WTC11 (cell line): ENCODE measurements at places on chromosomes 2 and 18. TPM values are rescaled to one million over a fixed set of nuclear protein-coding genes. Genes with fewer than 3 reads are reported as not detected.
A peak's percentile ranks its signal among the peaks of the same experiment; 100 is the strongest.

The SLC23A3 gene
- 0.41 to 0.59 TPM (median 0.55 TPM) in 3 replicates for total RNA-seq

The TBR1 gene
- total RNA-seq, result not detected in 3 replicates

GRCh38 chr2:182949052-182949451, 82.6 kb upstream of the FRZB start:
- no peak overlapping the region for H3K4me3 ChIP-seq
- no peaks in the 10 kb centered on the region for H3K4me1 ChIP-seq
- no peak for DNase-seq
- H3K36me3 ChIP-seq, result peaks cover 45% of the 10 kb centered on the region

GRCh38 chr2:60526623-60527022, 26.8 kb downstream of the BCL11A start:
- peaks cover 15% of the 10 kb centered on the region for H3K36me3 ChIP-seq
- no peaks in the 10 kb centered on the region for H3K27me3 ChIP-seq
- H3K4me3 ChIP-seq, result no peak overlapping the region

GRCh38 chr18:44541159-44541558, 139.5 kb upstream of the SETBP1 start:
- no peak overlapping the region for H3K4me3 ChIP-seq
- DNase-seq, result no peak
- no peak overlapping the region for H3K27ac ChIP-seq

The KLHL41 gene
- total RNA-seq, result not detected in 3 replicates

The FAM237A gene
- total RNA-seq, result not detected in 3 replicates

DNA sequence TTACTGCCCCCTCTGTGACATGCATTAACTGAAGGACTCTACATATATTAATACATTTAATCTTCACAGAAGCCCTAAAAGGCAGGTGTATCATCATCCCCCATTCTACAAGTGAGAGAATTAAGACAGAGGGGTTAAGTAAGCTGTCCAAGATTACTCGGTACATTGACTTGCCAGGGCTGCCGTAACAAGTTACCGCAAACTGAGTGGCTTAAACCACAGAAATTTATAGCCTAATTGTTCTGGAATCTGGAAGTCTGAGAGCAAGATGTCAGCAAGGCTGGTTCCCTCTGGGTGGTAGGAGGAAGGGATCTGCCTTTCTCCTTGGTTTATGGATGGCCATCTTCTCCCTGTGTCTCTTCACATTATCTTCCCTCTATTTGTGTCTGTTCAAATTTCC, 605.5 kb downstream of the EPHA4 start:
- no peaks in the 10 kb centered on the region for H3K27me3 ChIP-seq
- H3K36me3 ChIP-seq, result no peaks in the 10 kb centered on the region
- peaks cover 5% of the 10 kb centered on the region for H3K4me1 ChIP-seq
- DNase-seq, result no peak

DNA sequence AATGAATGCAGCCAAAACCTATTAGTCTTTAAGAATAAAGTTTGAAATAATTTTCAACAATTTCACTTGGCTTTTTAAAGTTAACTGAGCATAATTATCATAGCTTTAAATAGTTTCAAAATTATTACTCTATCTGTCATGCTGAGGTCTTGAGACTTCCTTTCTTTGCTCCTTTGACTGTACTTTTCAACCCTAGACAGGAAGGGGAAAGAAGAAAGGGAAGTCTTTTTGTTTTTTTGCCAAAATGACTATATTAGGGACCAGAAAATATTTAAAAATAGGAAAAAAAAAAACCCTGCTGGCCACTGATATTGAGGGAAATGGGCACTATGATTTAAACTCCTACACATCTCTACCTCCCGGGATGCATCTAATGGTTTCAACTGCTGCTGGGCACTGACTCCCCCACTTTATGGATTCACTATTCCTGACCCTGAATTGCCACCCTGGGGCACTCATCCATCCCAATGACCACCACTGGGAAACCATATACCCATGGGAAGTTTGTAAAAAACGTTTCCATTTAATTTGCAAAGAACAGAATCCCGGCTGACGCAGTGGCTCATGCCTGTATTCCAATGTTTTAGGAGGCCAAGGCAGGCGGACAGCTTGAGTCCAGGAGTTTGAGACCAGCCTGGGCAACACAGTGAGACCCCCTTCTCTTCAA, 50.5 kb downstream of the GAREM1 start:
- no peaks in the 10 kb centered on the region for H3K36me3 ChIP-seq
- H3K4me1 ChIP-seq, result peaks cover 9% of the 10 kb centered on the region
- H3K4me3 ChIP-seq, result no peak overlapping the region

The REG3G gene
- total RNA-seq, result 0.20 to 0.39 TPM (median 0.30 TPM) in 3 replicates

The KRTCAP3 gene
- total RNA-seq, result 41.9 to 50.0 TPM (median 49.2 TPM) in 3 replicates

The PTRHD1 gene
- total RNA-seq, result 37.6 to 43.4 TPM (median 39.2 TPM) in 3 replicates

The SGO2 gene
- total RNA-seq, result 29.9 to 34.1 TPM (median 30.5 TPM) in 3 replicates

GRCh38 chr2:46164529-46165301, 132.5 kb upstream of the EPAS1 start:
- H3K4me3 ChIP-seq, result no peak overlapping the region
- no peaks in the 10 kb centered on the region; the same call in 1 of the 2 replicates for H3K27me3 ChIP-seq
- no peak for DNase-seq
- H3K4me1 ChIP-seq, result peaks cover 22% of the 10 kb centered on the region

GRCh38 chr18:54316071-54316820, 41.4 kb downstream of the STARD6 start:
- H3K4me3 ChIP-seq, result no peak overlapping the region
- 0 out of 2 replicates have a peak, but pooled peaks cover 3% of the 10 kb centered on the region for H3K36me3 ChIP-seq
- no peak overlapping the region for H3K27ac ChIP-seq

- H3K4me3 ChIP-seq, result peak overlapping the region; percentile 94
- DNase-seq, result no peak
- H3K27me3 ChIP-seq, result no peaks in the 10 kb centered on the region
- peaks cover 31% of the 10 kb centered on the region for H3K36me3 ChIP-seq
Observed at GRCh38 chr2:108447947-108448677, 894 bp upstream of the GCC2 start.

DNA sequence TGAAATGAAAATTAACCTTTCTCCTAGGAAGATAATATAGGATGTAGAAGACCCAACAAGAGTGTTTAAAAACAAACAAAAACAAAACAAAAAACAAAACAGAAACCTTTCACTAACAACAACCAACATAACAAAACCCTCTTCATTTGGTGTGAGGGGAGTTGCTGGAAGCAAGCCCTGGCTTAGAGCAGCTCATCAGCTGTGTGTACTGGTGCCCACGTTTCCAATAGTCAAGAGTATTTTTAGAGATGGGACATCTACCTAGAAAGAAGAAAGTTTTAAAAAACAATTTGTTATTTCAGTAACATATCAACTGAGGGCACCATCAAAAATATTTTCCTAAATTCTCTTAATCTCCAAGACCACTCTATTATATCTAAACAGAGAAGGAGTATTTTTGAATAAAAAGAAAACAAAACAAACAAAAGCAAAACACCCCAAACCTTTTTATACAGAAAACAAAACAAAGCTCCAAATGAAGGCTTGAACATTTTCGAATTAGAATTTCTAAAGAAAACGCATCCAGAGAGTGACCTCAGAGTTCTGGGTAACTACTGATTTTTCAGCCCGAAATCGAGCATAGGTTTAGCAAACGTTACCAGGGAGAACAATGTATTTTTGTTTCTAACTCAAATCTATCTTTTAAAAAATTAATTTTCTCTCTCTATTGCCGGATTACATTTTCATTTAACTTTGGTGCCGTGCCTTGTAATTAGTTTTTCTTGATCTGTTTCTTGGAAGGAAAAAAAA, 134.6 kb downstream of the INSIG2 start:
- H3K4me3 ChIP-seq, result peak overlapping the region; percentile 88
- H3K27ac ChIP-seq, result no peak overlapping the region
- no peaks in the 10 kb centered on the region for H3K36me3 ChIP-seq

- no peak overlapping the region for H3K4me3 ChIP-seq
- no peak overlapping the region for H3K27ac ChIP-seq
- peaks cover 18% of the 10 kb centered on the region for H3K4me1 ChIP-seq
- no peaks in the 10 kb centered on the region for H3K27me3 ChIP-seq
- no peak for DNase-seq
Observed at GRCh38 chr2:235621736-235622135, 127.9 kb downstream of the AGAP1 start.

DNA sequence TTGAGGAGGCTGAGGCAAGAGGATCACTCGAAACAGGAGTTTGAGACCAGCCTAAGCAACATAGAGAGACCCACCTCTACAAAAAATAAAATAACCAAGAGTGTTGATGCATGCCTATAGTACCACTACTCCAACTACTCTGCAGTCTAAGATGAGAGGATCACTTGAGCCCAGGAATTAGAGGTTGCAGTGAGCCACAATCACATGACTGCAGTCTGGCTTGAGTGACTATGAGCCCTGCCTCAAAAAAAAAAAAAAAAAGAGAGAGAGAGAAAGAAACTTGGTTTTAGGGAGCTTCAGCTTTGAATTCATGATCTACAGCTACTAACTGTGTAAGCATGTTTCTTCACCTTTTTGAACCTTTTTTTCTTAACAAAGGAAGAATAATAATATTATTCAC, 119.9 kb downstream of the HNMT start:
- H3K4me1 ChIP-seq, result no peaks in the 10 kb centered on the region
- H3K27me3 ChIP-seq, result no peaks in the 10 kb centered on the region
- H3K36me3 ChIP-seq, result no peaks in the 10 kb centered on the region
- DNase-seq, result no peak

GRCh38 chr2:232026910-232027309, 65.4 kb downstream of the DIS3L2 start:
- H3K27ac ChIP-seq, result no peak overlapping the region
- no peaks in the 10 kb centered on the region for H3K27me3 ChIP-seq
- peaks cover 7% of the 10 kb centered on the region for H3K4me1 ChIP-seq
- peaks cover 7% of the 10 kb centered on the region for H3K36me3 ChIP-seq
- DNase-seq, result no peak
- H3K4me3 ChIP-seq, result no peak overlapping the region

DNA sequence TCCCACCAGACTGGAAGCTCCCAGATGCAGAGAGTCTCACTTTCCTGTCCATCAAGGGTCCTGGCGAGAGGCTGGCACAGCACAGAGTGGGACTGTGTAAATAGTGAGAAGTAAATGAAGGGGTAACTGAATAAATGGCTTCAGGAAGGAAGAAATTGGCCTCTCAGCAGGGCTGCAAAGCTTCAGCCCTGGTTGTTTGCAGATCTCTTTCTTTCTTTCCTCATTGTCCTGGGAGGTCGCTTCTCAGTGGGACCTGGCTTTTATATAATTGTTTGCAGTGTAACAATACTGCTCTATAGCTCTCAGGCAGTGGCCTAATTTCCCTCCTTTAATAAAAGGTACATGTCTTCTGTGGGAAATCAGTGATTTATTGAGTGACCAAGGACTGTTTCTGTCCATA, 74.9 kb upstream of the GPR45 start:
- H3K36me3 ChIP-seq, result 0 out of 2 replicates have a peak, but pooled peaks cover 5% of the 10 kb centered on the region
- no peak for DNase-seq
- H3K4me3 ChIP-seq, result no peak overlapping the region
- H3K4me1 ChIP-seq, result peaks cover 27% of the 10 kb centered on the region

GRCh38 chr2:112688086-112688880, 32.5 kb upstream of the NT5DC4 start:
- peaks cover 13% of the 10 kb centered on the region for H3K4me1 ChIP-seq
- H3K36me3 ChIP-seq, result no peaks in the 10 kb centered on the region
- no peaks in the 10 kb centered on the region for H3K27me3 ChIP-seq
- H3K4me3 ChIP-seq, result no peak overlapping the region
- no peak overlapping the region for H3K27ac ChIP-seq

DNA sequence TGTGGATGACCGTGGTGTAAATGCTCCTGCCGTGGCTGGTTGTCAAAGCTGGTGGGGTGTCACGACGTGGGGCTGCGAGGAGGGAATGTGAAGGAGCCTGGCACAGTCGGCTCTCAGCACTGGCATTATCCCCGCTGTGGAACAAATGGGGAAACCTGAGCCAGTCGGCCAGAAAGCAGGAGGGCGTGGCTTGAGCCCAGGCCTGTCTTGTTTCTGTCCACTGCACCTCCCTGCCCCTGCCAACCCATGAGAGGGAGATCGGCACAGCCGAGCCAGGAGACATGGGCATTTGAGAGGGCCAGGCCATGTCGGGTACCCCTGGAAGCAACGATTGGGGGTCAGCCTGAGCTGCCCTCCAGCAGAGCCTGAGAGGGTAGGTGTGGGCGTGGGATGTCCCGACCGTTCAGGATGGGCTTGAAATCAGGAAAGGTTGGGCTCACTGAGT, 44.5 kb downstream of the PDIA6 start:
- no peak overlapping the region for H3K4me3 ChIP-seq
- no peak overlapping the region for H3K27ac ChIP-seq
- no peak for DNase-seq
